Urinary bladder (tissue), 4 donors: ENCODE measurements at places on chromosomes 13 and 19.

DNA sequence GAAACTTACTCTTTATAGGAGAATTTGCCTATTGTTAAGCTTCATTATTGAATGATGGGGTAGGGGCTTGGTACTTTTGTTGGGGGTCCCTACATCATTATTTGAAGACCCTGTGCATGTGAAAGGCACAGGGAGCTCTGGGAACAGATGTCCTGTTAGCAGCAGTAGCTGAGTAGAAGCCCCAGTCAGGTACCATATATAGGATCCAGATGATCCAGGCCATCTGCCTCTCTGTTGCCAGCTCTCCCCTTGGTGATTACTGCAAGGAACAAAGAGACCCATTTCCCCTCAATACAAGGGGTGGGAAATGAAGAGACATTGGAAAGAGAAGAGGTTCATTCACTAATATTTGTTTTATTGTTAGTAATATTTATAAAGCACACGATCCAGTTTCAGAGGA lies 4.4 kb upstream of the MTMR6 start:
- no peak for DNase-seq

DNA sequence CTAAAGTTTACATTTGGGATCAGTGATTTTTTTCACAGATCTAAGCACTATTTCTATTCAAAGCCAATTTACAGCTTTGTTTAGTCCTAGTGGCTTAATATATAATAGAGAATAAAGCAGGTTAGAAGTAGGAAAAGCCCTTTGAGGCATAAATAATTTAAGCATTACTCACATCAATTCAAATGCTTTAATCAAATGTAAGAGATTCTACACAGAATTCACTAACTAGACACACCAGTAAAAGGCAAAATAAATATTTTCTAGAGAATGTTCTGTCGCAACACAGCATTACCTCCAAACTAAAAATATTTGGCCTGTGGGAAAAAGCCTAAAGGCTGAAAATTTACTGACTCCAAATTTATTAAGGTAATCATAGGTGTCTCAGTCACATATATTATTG lies 31.3 kb downstream of the KCTD12 start:
- no peak for DNase-seq

GRCh38 chr13:93721483-93721882 lies 494.9 kb downstream of the GPC6 start:
- DNase-seq: no peak

- DNase-seq: no peak
Measured at GRCh38 chr19:29098863-29099481, 114.0 kb downstream of the UQCRFS1 start.

GRCh38 chr19:32676186-32676894 lies 692 bp downstream of the RGS9BP start:
- DNase-seq: no peak

DNA sequence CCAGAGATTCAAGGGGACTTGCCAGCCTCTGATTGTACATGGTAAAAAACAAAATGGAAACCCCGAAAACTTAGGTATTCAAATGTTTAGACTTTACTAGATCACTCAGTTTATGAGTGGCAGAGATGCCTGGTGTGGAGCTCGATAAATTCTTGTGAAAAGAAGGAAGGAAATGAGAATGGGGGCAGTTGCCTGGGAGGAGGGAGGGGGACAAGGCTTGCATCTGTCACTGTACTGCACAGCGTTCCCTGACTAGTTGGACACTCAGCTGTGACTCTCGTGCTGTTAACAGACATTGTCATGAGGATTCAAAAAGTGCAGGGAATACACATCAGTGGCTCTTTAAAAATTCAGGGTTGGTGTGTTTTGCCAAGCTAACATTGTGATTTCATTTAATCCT lies 232.9 kb downstream of the ZIC5 start:
- DNase-seq: no peak

DNA sequence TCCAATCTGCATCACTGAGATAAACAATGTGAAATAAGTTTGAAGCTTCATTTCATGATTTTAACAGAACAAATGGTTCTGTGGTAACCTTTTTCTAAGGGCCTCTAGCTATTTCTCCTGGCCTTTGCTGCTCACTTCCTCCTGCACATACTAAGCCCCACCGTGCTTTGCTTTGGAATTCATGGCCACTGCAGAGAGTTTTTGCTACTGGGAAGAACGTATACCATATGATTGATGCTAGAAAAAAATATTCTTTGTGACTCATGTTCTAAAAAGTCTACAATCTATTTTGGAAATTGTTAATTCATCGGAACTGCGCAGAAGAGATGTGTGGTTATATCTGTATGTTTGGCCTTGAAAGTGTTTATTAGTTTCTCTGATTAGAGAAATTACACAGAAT lies 747.3 kb downstream of the PCDH9 start:
- DNase-seq: no peak

GRCh38 chr19:42216653-42217519 lies 591 bp downstream of the DEDD2 start:
- no peak for DNase-seq

DNA sequence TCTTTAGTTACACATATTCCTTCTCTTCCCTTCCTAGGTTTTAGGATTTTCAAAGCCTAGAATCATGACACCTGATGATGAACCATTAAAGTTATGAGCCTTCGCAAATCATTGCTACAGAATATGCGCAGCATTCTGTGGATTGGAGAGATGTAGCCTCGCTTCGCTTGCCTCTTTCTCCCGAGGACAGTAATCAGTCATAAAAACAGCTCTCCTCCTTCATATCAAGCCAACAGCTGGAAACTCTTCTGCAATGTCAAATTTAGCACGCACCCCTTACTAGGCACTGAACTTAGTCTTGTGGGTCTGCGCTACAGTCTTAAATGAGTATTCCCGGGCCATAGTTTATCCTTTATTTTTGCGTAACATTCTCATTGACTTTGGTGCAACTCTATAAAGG lies 79.6 kb downstream of the DACH1 start:
- DNase-seq: no peak

GRCh38 chr13:31930490-31930889 lies 101.1 kb upstream of the FRY start:
- DNase-seq: no peak

- DNase-seq: no peak
Measured at GRCh38 chr13:23845105-23845725, 44.0 kb downstream of the MIPEP start.

DNA sequence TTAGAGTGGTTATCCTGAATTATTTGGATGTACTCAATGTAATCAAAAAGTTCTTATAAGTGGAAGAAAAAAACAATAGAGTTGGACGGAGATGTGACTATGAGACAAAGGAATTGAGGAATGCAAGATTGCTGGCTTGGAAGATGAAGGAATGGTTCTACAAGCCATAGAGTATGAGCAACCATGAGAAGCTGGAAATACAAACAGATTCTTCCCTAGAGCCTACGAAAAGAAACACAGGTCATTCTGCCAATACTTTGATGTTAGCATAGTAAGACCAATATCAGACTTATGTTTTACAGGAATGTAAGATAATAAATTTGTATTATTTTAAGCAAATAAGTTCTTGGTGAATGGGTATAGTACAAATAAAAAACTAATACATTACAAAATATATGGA lies 249.2 kb downstream of the DIAPH3 start:
- no peak for DNase-seq

GRCh38 chr13:37290716-37291505 lies 185.4 kb upstream of the CSNK1A1L start:
- DNase-seq: no peak

GRCh38 chr13:40586886-40587565 lies 79.4 kb downstream of the FOXO1 start:
- no peak for DNase-seq

GRCh38 chr19:36207605-36208252 lies 6.7 kb downstream of the ZNF565 start:
- no peak for DNase-seq

DNA sequence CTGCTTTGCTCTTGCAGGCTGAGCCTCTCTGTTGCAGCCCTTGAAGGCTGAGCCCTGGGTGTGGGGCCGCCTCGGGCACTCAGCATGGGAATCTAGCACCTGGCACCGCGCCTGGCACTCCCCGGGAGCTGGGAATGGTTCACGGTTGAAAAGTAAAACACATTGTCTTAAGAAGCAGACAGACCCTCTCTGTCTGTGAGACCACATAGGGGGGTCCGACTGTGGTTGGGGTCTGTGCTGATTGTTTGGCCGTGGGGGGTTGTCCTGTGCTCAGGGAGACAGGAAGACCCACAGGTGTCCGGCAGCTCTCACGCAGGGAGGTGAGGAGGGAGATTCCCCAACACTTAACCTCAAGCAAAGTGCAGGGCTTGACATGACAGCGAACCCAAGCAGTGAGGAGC lies 64.8 kb downstream of the SOX1 start:
- no peak for DNase-seq

DNA sequence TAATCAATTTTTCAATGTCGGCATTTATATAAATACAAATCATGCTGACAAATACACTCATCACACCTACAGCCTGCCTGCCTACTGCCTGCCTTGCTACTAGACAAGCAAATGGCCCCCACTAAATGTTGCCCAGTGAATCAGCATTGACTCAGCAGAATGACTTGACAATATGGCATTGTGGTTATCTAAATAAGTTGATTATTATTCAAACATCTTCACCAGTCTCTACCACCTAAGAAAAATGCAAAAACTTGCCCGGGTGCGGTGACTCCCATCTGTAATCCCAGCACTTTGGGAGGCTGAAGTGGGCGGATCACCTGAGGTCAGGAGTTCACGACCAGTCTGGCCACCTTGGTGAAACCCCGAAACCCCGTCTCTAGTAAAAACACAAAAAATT lies 296.1 kb downstream of the PCDH9 start:
- DNase-seq: no peak

DNA sequence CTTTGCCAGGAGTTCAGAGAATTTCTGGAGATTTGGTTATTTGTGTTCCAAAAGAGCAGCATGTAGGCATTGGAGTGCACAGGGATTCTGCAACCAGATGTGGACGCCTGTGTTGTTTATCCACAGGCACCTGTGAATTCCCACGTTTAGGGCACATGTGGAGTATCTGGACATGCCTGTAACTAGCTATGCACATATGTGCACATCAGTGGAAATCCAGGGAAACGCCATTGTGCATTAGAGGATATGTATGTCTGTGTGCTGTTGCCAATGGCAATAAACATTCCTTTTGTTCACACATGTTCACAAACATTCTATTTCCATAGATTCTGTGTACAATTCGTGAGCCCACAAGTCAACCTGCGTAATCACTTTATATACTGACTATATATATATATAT lies 34.7 kb downstream of the OLFM2 start:
- no peak for DNase-seq

DNA sequence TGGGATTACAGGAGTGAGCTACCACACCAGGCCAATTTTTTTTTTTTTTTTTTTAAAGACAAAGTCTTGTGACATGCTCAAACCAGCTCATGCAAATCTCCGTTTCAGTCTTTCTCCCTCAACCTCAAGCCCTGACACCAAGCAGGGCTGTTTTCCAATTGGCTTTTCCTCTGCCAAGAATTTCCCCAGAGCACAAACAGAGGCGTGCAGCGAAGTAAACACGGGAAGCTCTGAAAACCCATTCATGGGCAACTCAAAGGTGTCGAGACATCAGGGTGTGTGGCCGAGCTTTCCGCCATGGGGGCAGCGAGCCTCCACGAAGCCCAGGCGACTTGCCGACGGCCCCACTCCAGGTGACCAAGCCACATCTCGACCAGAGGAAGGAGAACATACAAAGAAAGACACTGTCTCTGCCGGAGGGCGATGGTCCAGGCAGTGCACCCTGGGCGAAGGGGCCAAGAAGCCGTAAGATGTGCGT lies 70.0 kb downstream of the INSR start:
- no peak for DNase-seq

DNA sequence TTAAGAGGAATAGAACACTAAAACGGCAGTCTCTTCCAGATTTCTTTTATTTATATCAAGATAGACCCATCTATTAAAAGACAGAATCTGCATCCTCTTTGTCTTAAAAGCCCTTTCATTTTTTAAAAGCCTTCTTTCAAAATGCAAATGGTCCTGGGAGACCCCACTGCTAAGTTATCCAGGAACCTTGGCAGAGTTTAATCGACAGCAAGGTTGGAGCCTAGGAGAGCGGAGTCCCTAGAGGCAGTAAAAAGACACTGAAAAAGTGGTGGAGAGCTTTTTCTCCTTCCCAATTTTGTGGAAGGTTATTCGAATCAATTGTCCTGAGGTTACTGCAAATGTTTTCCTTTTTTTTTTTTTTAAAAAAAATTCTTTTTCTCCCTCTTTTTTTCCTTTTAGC lies 294.7 kb downstream of the NALCN start:
- DNase-seq: no peak

- no peak for DNase-seq
Measured at GRCh38 chr13:80235166-80235966, 105.6 kb downstream of the SPRY2 start.

- DNase-seq: no peak
Measured at GRCh38 chr19:6261883-6262282, 17.9 kb downstream of the MLLT1 start.

- DNase-seq: peak; percentile 36
Measured at GRCh38 chr19:56840451-56841192, at the start of the genes PEG3 and ZIM2. TSS of gene PEG3 (minus strand) at chr19:56840726. CDS start at chr19:56824655, 16,071 bp downstream. TSS of gene ZIM2 (minus strand) at chr19:56840726. CDS start at chr19:56824277, 16,449 bp downstream.

DNA sequence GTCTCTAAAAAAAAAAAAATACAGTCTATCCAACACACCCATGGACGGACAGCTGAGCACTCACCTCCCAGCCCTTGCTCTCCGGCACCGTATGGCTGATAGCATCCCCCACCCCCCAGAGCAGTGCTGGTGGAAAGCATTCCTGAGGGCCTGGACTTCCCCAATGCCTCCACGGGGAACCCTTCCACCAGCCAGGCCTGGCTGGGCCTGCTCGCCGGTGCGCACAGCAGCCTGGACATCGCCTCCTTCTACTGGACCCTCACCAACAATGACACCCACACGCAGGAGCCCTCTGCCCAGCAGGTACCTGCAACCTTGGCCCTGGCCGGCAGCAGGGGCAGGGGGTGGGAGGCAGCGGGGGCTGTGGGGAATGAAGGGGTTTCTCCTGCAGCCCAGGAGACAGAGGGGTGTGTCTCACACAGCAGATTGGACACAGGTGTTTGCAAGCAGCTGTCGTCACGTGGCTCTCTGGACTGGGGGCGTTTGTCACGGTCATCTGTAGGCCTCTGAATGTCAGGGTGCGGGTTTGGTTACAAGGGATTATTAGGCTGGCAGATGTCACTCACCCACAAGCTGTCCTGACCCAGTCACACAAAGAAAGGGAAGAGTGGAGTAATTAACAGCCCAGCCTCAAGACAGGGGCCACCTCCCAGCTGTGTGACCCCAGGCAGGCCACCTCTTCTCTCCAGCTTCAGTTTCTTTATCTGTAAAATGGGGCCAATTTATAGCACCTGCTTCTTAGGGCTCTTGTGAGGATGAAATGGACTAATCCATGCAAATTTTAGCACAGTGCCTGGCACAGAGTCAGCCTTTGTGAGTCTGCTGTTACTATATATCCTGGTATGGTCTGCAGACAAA lies 19.3 kb downstream of the PLD3 start:
- DNase-seq: no peak
